ENCODE measurements at places on chromosomes 5 and 9.
A peak's percentile ranks its signal among the peaks of the same experiment; 100 is the strongest.

DNA sequence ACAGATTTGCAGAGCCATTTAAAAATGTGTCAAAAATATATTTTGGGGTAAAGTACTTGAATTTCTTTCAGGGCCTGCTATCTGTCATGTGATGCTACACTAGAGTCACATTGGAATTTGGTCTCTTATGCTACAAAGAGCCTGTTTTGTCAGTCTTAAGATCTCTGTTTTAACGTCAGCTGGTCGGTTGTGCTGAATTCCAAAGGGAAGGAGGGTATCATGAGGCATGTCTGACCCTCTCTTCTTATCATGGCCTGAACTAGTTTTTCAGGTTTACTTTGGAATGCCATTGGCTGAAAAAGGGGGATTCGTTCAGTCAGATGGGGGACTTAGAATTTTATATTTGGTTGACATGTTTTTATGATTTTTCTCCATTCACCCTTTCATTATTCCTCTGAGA, 290.6 kb downstream of the CD180 start:
- no peak for DNase-seq

DNA sequence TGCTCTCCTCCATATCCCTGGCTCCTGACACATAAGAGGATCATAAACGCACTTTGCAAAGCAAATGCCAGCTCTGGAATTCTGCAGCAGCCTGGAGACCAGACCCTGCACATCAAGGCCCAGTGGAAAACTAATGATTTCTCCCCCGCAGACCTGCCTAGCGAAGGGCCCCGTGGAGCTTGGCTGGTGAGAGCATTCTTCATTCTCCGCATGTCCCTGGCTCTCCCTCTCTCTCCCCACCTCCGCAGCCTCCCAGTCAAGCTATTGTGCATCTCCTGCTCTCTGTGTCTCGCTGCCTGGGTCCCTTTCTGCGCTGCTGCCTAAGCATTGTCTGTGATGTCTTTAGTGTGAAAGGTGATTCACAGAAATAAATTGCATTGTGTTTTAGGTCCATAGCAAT, 46.7 kb downstream of the GRIA1 start:
- no peak for DNase-seq

DNA sequence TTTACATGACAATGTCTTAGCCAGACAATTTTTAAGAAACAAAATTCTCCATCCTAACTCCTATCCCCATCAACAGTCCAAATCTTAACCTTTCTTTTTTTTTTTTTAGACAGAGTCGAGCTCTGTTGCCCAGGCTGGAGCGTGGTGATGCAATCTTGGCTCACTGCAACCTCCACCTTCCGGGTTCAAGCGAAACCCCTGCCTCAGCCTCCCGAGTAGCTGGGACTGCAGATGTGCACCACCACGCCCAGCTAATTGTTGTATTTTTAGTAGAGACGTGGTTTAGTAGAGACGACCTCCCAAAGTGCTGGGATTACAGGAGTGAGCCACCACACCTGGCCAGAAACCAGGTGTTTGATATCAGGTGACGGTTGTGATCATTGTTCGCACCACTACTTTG, 10.2 kb downstream of the ABL1 start:
- no peak for DNase-seq

DNA sequence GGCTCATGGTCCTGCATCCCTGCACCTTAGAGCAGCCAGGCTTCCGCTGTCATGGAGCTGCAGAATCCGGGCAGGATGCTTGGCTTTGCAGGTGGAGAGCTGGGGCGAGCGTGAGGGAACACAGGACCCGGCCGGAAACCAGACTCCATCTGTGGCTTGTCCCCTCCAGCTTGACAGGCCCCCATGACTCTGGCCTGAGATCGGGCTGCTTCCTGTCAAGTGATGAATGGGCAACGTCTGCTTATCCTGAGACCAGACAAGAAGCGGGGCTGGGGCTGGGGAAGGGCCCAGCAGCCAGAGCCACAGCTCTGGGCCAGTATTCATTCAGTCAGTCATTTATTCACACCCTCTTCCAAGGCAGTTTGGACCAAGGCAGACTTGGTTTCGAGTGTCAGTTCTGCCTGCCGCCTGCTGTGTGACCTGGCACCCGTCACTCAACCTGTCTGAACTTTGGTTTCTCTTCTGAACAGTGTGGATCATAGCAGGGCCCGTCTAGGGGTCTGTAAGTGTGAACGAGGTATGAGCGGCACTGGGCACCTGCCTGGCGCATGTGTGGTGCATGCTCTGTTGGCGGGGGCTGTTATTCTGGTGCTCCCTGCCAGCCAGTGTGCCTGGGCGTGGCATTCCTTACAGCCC, 37.5 kb downstream of the NEK6 start:
- no peak for DNase-seq

GRCh38 chr5:172550096-172550765, 90.8 kb upstream of the NEURL1B start:
- no peak for DNase-seq

DNA sequence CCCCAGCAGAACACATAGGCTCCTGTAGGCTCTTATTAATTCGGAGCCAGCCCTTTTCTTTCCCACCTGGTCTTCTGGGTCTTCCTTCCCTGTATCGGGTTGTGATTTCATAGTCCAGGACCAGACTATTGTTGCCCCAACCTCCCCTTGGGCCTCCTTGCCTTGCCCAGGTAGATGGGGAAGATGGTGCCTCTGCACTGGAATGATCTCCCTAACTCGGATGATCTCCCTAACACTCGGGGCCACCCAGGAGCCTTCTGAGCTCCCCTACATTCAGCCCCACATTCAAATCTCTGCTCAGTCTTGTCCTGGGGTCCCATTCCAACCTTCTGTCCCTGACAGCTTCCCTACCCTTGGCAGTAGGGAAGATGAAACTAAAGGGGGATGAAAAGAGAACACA, 2.7 kb upstream of the IRF1 start:
- no peak for DNase-seq

GRCh38 chr5:9340085-9340484, 205.8 kb downstream of the SEMA5A start:
- DNase-seq, result no peak

DNA sequence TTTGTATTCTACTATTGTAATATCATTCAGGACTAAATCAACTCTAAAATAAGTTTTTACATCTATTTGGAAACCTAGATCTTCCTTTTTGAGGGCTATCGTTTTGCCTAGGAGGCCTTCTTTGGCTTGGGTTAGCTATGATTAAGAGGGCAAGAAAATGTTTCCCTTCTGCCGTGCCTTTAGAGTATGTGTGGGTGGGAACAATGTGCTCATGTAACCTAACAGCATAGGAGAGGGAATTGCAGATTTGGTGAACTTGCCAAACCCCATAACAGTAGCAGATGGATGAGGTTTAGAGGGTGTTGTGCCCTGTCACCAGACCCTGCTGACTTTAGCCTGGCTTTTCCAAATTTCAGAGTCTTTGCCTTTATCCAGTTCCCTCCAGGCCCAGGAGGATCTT, 339.0 kb downstream of the ADGRV1 start:
- DNase-seq, result no peak

DNA sequence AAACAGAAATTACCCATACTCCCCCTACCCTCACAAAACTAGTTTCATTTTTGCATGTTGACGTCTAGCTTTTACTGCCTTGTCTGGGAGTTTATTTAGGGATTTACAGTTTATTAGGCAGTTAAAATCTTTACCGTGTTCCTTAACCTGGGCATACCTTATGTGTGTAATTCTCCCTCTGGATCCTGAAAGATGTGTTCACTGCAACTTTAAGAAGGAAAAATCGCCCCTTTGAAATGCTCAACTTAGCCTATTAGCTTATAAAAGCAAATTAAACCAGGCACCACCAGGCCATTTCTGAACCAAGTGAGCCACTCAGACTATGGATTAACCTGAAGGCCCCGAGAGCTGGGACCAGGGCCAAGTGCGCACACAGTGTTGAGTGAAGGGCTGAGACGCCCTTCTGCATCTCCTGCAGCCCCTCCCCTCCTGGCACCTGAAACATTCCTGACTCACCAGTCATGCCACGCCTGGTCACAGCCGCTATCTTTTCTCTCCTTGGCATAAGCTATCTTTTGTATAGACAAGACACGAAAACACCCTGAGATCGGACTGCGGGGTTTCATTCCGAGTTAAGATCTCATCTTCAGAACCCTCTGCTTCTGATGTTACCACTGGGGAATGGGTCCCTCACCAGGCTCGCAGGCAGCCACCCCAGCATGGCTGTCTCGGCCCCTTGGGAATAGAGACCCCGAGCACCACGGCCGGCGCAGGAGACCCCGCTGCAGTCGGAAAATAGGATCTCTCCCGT, 111.9 kb downstream of the ROR2 start:
- no peak for DNase-seq

GRCh38 chr9:126752376-126752775, 52.5 kb upstream of the ZBTB43 start:
- DNase-seq, result no peak

DNA sequence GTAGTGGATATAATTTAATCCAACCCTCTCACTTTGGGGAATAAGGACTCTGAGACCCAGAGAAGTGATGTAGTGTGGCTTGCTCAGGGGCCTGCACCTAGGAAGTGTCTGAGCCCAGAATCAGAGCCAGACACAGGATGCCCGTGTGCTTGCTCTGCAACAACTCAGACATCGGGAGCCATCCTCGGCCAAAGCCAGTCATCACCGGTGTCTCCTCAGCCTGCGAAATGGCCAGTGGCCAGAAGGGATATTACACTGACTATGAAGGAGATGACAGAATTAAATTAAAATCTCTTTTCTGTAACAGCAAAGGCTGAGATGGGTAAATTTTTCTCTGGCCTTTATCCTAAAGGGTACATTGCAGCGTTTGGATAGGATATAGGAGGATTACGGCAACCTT, 102.9 kb downstream of the MARCHF11 start:
- no peak for DNase-seq

DNA sequence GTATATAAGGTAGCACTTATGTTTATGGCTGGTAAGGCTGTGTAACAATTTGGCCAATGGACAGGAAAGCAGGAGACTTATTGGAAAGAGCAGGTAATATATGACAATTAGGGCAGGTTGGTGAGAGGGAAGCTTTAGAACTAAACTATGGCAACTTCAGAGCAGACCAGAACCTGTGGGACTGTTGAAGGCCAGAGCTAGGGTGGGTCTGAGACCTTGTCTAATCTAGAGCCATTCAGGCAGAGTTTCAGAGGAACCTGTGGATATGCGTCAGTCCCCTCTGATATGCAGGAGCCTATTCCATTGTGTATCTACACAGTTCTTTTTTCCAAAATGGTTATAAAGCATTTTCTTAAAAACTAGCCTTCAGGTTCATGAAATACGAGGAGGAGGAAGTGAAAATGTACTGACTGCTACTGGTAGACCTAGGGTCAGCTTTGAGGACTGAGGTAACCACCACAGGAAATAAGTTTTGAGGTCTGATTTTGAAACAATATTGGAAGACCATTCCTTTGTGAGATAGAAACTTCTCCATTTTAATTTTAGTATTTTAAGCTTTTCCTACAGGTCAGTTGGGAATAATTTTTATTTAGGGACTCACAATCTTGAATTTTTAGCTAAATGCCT, 37.6 kb downstream of the ELL2 start:
- peak; percentile 67 for DNase-seq

GRCh38 chr5:106094204-106094607, 1576.5 kb downstream of the EFNA5 start:
- DNase-seq, result no peak

GRCh38 chr5:32170303-32171151, 3.6 kb downstream of the GOLPH3 start:
- no peak for DNase-seq

- DNase-seq, result no peak
These were observed 29.3 kb downstream of the B4GALT1 start for GRCh38 chr9:33137781-33138264.

DNA sequence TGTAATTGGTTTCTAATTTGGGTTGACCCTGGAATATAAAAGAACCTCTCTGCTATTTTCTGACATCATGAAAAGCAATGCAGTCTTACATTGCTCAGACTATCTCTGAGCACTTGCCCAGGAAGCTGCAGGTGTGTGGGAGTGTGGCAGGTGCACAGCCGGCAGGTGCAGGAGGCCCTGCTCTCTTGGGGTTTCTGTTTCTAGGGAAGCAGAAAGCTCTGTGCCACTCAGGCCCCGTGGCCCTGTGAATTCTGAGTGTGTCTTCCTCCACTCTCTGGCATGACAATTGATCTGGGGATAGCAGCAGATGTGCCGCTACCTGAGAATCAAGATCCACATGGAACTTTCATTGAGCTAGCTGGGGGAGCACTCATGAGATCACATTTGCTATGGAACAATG, 45.7 kb upstream of the IRX2 start:
- no peak for DNase-seq

All from GM12864 (cell line).